ENCODE measurements at places on chromosomes 7 and 10.
A peak's percentile ranks its signal among the peaks of the same experiment; 100 is the strongest.

- no peak for DNase-seq
Observed at GRCh38 chr10:114058297-114058696, 14.6 kb downstream of the ADRB1 start.

- no peak for DNase-seq
Observed at GRCh38 chr10:57249615-57250281, 888.7 kb upstream of the ZWINT start.

- DNase-seq: no peak
Observed at GRCh38 chr7:71871446-71871845, 540.7 kb downstream of the CALN1 start.

GRCh38 chr10:89373916-89374711 lies 3.7 kb upstream of the IFIT1B start:
- no peak for DNase-seq

- no peak for DNase-seq
Observed at GRCh38 chr10:120702032-120702431, 149.1 kb upstream of the WDR11 start.

DNA sequence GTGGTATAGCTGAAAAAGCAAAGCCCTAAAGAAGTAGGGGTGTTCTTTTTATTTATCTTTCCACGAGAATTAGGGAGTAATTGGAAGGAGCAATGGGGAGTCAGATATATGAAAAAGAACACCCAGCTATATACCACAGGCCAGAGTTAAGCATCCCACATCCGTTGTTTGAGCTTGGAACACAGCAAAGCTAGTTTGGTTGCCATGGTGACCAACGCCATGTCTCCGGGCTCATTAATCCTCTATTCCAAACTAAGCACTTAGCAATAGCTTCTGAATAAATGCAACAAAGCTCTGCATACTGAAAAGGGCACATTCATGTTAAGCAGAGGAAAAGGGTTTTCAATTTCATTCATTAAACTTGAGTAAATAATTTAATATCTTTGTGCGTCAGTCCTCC lies 23.5 kb downstream of the ASB4 start:
- peak; percentile 89 for DNase-seq

- DNase-seq: no peak
Observed at GRCh38 chr10:122780391-122780790, 65.3 kb downstream of the CUZD1 start.

DNA sequence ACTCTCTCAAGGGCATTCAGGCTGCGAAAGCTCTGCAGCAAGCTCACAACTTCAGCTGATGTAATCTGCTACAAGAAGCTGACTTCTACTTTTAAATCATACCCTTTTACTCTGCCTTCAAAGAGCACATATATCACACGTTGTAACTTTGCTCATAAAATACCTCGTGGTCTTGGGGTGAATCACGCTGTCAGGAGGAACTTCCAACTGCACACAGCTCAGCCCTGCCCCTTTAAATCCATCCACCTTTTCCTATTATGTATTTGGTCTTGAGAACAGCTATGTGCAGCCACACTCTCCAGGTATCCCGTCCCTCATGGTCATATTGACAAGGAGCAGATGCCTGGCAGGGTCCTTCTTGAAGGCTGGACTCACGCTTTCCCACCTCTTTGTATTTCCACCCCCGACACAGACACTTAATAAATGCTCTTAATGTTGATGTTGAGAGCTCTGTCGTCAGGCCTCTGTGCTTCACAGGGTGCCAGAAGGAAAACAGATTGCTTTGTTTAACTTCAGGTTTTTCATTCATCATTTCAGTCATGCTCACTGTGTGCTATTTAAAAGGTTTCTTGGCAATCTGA lies 47.6 kb downstream of the ICA1 start:
- no peak for DNase-seq

- no peak for DNase-seq
Observed at GRCh38 chr10:60310740-60311139, 78.9 kb downstream of the ANK3 start.

GRCh38 chr7:65444205-65444842 lies 70.7 kb downstream of the ZNF92 start:
- no peak for DNase-seq

- no peak for DNase-seq
Observed at GRCh38 chr7:12674053-12674452, 13.4 kb upstream of the ARL4A start.

DNA sequence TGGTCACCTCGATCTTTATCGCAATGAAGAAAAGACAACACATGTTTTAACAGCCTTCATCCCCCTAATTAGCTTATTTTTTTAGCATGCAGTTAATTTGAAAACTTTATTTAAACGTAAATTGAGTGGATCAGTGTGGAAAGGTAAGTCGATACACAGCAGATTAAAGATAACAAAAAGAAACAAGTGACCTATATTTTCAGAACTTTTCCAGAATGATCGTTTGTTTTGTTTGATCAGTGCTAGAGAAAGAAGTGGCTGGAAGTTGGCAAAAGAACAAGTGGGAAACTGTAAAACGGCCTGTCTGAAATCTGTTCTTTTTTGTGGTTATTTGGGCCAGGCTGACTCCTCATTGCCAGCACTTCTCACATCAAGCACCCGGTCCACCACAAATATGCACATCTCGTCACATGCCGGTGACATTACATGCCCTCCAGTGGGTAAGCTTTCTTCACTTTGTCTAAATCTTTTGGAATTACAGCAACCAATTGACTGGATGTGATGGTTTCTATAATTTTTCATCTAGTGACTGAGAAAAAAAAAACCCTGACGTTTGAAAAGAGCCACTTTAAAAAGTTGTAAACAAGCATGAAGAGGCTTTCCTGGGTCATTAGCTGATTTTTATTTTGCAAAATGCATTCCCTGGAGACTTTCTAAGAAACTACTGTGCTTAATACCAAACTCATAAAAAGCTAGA lies 33.2 kb downstream of the C7orf33 start:
- DNase-seq: no peak

GRCh38 chr10:72092987-72093386 lies 4.6 kb upstream of the SPOCK2 start:
- DNase-seq: no peak

DNA sequence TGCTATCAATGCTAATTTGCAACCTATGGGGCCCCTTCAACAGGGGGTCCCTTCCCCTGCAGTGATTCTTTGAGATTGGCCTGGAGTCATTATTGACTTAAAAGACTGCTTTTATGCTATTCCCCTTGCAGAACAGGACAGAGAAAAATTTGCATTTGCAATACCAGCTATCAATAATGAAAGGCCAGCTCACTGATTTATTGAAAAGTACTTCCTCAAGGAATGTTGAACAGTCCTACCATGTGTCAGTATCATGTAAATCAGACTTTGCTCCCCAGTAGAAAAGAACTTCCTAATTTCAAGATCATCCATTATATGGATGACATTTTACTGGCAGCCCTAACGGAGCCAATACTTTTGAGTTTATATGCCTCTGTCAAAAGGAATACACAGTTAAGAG lies 29.7 kb upstream of the ABCA13 start:
- DNase-seq: no peak

- DNase-seq: peak; percentile 32
Observed at GRCh38 chr7:24721481-24722001, 35.7 kb downstream of the GSDME start.

DNA sequence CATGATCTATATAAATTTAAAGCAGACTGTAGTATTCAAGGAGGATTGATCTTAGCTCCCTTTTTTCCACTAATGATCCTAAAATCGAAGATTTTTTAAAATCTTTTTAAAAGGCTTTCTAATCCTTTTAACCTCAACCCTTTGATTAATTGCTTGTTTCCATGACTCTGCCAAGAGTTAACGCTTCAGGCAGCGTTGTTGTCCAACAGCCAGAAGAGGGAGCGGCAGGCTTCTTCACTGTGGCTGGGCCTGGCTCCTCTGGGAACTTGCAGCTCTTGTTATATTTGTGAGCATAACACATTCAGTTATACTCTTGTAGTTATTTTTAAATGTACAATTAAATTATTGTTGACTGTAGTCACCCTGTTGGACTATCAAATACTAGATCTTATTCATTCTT lies 26.3 kb downstream of the CRCP start:
- DNase-seq: no peak

- DNase-seq: no peak
Observed at GRCh38 chr7:55101359-55101758, 82.5 kb downstream of the EGFR start.

DNA sequence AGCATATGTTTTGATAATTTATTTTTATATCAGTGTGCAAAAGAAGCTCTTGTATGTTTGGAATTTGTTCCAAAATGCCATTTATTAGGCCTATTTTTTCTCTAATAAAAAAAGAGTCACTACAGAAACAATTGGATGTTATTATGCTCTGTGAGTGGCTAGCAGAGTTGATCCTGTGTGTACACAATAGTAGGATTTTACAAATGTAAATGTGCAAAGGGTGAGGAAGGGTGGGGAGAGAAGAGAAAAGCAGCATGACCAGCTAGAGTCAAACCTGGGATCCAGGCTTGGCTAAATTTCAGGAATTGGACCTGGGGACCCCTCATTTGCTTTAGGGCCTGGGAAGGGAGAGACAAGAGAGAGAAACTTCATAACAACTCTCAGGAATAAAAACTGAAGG lies 32.5 kb downstream of the SEMA3A start:
- DNase-seq: no peak

DNA sequence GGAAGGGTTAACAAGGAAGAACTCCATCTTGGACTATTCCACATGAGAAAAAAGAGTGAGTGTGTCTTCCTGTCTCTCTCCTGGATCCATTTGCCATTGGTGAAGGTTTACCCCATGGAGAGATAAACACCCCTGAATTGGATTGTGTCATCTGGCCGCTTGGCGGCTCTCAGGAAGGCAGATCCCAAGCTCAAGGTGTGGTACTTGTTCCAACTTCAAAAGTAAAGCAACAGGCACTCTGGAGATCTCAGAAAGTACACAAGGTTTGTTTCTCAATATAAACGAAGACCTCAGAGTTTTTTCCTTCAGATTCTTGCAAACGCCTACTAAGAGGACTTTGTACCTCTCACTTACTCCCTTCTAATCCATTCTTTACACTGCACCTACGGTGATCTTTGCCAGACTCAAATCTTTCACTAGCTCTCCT lies 116.7 kb downstream of the REEP3 start:
- DNase-seq: no peak

DNA sequence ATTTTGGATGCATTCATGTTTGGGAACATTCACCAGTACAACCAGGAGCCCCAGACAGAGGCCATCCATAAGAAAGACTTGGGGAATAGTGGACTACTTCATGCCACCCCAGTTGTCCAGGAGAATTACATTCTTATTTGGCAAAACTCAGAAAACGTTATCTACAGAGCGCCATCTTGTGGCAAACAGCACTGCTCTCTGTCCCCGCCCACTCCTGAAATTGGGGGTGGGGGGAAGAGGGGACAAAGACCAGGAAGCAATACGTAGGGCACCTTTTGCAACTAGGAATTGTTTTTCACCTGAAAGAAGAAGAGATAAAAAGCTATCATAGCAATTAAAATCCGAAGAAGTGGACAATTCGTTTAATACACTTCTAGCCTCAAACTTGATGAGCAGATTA lies 134.6 kb upstream of the MGMT start:
- DNase-seq: no peak

DNA sequence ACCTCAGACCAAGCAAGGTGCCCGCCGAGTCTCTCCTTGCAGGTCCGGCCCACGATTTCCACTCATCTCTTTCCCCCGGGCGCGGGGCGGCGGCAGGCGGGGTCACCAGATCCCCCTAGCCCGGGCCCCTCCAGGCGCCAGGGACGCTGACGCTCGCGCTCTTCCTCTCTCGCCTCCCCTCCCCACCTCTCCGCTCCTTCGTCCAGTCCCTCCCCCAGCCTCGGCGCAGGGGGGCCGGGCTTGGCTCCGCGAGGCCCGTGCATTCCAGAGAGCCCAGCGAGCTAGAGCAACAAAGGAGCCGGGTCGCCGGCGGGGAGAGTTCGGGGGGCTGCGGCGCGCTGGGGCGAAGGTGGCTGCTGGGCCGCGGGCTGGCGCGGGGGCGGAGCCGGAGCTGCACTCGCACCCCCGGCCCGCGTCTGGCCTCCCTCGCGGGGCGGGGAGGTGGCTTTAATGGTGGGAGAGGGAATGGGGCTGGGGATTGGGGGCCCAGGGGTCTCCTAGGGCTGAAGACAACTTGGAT lies at the start of gene SMO:
SMO (plus strand) TSS at position 262 of the 520 bp plus-strand sequence. CDS start 519 bp downstream, outside the sequence.
- peak; percentile 16 for DNase-seq

- no peak for DNase-seq
Observed at GRCh38 chr7:24521917-24522623, 51.2 kb upstream of the PALS2 start.

GRCh38 chr10:718143-718700 lies 28.8 kb upstream of the DIP2C start:
- no peak for DNase-seq

- DNase-seq: no peak
Observed at GRCh38 chr7:70591643-70592042, 540.3 kb upstream of the GALNT17 start.

GRCh38 chr10:109880886-109881768 lies 42.2 kb downstream of the XPNPEP1 start:
- DNase-seq: no peak

- DNase-seq: no peak
Observed at GRCh38 chr10:30386801-30387588, 37.9 kb upstream of the MTPAP start.

DNA sequence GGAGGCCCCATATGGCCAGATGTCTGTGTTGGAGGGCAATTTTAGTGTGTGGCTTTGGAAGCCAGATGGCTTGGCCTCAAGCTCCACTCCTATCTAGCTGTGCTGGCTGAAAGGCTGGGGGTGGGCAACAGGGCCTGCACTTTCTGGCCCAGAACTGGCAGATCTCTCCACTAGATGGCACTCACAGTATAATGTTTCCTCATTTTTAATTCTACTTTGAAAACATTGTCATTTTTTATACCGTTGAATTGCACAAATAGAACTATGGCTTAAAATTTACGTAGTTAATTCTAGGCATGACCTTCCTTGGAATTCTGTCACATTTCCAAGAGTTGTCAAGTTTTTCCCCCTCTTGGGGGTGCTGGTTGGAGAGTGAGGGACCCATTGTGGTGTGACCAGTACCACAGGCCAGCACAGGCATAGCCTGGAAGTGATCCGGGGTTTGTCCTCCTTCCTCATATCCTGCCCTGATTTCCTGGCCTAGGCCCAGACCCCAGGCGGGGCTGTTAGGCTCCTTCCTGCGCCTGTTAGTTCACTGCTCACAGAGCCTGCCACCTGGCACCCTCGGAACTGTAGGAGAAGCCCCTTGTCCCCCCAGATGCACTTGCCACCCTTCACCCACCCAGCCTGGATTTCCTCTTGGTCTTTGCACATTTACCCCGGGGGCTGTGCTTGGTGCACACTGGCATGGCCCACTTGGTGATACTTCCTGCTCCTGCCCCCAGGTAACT lies 52.8 kb downstream of the ARHGAP22 start:
- DNase-seq: peak; percentile 9

- no peak for DNase-seq
Observed at GRCh38 chr7:32263611-32264010, 193.4 kb upstream of the PDE1C start.

DNA sequence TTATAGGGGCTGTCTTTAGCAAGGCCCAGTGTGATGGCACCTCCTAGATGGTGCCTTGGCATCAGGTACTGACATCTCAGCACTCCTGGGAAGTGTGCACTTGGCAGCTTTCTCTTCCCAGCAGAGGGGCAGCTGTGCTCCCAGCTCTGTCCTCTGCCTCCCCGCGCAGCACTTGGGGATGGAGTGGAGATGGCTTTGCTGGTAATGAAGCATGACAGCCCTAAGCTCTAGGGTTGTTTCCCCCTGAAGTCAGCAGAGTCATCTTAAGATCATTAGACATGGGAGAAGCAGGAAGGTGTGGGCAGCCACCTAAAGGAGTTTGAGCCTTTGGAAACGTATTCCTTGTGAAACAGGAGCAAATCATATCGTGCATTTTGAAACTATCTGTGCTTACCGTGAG lies 46.7 kb downstream of the HTRA1 start:
- DNase-seq: no peak

- no peak for DNase-seq
Observed at GRCh38 chr7:31549611-31550010, 35.7 kb downstream of the ITPRID1 start.

- DNase-seq: no peak
Observed at GRCh38 chr10:49008091-49008490, 68.5 kb upstream of the LRRC18 start.

Data from NCI-H1436 (cell line).